ENCODE measurements at places on chromosomes 12 and 14. TPM values are rescaled to one million over a fixed set of nuclear protein-coding genes. Genes with fewer than 3 reads are reported as not detected.

The LRRC74A gene
- not detected for total RNA-seq

The DHH gene
- total RNA-seq, result 2.6 TPM

The WSCD2 gene
- 1.8 TPM for total RNA-seq

The VASH1 gene
- total RNA-seq, result 25.4 TPM

The TAS2R20 gene
- 1.7 TPM for total RNA-seq
